ENCODE measurements at places on chromosomes 1 and 21.

- no peak for DNase-seq
These were observed 42.6 kb upstream of the SRSF10 start for GRCh38 chr1:24022581-24023361.

- no peak for DNase-seq
These were observed 22.0 kb upstream of the CAMK1G start for GRCh38 chr1:209561532-209561931.

DNA sequence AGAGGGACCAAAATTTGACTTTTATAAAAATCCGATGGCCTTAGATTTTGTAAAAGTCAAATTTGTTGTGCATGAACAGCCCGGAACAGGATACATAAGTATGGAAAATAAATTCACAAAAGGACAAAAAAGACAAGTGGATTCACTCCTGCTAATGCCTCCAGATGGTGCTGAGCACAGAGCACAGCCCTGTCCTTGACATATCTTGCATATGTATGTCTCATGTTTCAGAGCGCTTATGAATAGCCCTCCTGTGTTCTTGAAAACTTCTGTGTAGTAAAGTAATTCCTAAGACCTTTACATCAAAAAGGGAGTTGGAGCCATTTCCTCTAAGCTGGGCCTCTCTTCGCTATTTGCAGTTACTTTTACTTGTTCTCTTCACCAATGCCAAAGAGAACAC lies 110.7 kb upstream of the RAB3GAP2 start:
- DNase-seq = no peak

DNA sequence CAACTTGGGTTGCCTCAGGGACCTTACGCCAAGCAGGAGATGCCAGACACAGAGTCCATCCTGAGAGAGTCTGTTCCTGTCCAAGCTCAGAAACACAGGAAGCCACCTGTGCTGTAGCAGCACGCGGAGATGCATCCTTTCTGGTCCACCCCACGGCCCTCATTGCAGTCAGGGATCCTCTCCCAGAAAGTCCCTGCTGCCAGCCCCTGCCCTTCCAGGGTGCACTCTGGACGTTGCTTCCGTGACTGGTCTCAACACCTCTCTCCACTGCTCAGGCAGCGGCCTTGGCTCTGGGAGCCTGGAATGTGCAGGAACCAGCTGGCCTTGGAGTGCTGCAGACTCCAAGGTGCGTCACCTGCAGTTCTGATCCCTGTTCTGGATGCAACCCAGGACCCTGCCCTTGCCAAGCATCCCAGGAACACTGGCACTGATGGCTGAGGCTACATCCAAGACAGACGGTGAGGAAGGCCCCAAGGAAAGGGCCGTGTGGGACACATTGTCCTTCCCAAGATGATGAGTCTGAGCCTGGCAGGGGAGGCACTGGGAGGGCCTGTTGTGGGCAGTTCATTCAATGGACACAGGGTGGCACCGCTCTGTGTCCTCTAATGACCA lies 21.7 kb upstream of the COL6A1 start:
- DNase-seq = no peak

- peak; percentile 86 for DNase-seq
These were observed 6.1 kb downstream of the LDLRAP1 start for GRCh38 chr1:25549273-25550154.

DNA sequence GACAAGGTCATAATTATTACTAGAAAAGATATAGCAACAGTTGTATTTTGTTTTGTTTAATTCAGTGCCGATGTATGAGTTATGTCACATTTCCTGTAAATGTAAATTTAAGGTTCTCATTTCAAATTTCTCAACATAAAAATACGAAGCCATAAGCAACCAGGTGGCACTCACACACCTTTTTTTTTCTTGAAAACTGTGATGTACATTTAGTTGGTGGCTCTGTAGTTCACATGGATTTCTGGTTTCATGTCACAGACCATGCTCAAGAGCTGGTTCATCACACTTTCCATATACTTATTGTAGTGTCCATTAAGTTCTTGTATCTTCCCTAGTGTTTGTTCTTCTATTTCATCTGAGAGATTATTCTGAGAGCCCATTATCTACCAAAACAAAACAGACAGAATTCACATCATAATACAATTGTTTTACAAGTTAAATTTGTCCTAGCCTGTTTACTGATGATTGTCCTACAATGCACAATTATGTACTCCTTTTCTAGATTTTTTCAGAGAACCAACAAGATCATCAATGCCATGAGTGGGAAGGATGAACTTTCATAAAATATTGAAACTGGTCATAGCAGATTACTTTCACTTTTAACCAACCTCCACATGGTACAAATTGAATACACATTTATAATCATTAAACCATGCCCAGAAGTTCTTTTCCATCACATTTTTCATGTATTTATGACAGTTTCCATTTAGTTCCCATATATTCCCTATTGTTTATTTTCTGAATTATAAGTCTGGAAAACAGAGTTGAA lies 17.1 kb downstream of the ATP6V1G3 start:
- DNase-seq = no peak

DNA sequence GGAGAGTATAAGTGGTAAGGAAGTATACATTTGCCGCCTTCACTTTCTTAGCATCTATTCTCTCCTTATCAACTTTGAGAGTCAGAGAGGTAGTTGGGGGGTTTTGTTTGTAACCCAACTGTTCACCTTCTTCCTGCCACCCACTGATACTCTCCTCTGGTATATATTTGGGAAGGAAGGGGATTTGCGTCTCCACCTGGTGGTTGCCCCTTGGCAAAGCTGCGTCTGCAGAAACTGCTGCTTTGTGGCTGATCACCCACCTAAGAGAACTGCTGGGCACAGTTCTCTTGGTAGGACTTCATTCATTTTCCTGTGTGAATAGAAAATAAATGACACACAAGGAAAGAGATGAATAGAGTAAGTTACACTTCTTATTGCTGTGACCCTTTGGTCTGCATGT lies 87.0 kb downstream of the SYT14 start:
- no peak for DNase-seq

DNA sequence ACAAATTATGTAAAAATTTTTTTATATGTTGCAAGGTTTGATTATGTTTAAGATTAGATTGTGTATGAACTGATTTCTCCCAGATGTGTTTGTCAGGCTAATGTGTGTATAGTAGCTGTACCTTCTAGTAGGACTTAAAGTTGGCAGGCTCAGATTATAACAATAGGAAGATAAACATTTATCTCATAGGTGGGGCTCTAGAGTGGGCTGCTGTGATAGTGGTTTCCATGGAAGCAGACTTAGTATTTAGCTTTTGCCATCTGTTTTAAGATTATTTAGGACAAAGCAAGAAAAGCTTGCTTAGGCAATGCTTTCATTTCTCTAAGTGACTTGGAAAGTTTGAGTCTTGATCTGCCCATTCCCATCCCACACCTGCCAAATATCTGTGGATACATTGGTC lies 187.7 kb upstream of the CACYBP start:
- DNase-seq = no peak

GRCh38 chr1:91884459-91885212 lies 1.3 kb downstream of the TGFBR3 start:
- DNase-seq = peak; percentile 53

- no peak for DNase-seq
These were observed 161.7 kb downstream of the SIPA1L2 start for GRCh38 chr1:232468249-232468648.

DNA sequence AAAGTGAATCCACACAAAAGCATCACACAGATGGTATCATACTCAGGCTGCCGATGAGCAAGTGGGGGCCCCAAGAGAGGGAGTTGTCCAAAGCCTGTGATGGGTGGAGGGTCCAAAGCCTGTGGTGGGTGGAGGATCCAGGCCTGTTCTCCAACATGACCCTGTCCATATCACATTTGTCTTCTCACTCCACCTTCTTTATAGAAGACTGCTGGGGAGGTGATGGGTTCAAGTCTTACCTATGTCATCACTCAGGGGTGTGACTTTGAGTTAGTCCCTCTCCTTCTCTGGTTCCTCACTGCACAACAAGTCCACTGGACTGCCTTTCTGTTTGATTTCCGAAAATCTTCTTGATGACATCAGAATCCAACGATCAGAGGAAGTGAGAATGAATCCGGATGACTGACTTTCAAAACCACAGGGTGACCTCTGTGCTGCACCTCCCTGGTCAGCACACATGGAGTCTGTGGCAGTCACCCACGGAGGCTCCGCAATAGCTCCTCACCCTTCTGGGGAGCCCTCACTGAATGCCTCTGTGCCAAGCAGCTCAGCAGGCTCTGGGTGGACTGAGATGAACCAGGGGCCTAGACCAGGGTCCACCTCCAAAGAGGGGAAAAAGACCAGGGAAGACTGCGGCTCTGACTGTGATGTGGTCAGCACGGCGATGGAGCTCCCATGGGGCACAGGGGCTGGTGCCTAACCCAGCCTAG lies 166.8 kb downstream of the HIVEP3 start:
- DNase-seq = no peak

- DNase-seq = no peak
These were observed 61.2 kb upstream of the MAP10 start for GRCh38 chr1:232743999-232744398.

DNA sequence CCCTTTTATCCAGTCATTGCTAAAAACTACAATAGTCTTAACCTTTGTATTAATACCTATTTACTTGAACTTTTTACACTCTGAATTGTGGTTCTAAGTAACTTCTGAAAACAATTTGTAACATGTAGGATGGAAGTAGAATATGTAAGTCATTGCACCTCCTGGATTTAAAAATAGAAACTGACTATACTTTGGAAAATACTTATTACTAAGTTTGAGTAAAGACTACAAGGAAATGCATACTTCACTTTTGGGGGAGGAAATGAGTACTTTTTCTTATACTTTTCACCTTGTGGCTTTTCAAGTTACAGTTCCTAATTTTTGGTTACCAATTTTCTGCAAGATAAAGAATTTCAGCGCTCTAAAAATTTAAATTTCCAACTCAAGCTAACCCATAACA lies 8.7 kb downstream of the RGS18 start:
- DNase-seq = no peak

GRCh38 chr1:64516803-64517568 lies 47.1 kb downstream of the CACHD1 start:
- DNase-seq = no peak

GRCh38 chr1:208098773-208099172 lies 145.4 kb downstream of the PLXNA2 start:
- no peak for DNase-seq

DNA sequence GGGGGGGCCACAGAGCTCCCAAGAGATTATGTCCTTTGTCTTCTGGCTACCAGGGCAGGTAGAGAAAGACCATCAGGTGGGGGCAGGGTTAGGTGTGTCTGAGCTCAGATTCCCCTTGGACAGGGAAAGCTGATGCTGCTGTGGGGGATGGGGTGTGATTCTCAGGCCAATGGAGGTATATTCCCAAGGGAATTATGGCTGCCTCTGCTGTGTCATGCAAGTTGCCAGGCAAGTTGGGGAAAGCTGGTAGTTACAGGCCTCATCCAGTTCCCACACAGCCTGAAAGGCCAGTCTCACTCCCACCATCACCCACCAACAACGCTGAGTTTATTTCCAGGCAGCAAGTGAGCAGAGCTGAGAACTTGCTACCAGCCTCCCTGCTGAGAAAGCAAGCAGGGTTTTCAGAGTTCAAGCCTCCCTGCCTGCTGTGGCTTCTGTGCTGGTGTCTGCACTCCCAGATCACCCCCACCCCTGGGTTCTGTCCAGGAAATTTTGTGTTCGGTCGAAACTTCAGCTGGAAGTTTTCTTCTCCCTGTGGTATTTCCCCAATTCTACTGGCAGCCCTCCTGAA lies 21.3 kb downstream of the IFI16 start:
- no peak for DNase-seq

- DNase-seq = peak; percentile 87
These were observed at the start of gene RNF187 for GRCh38 chr1:228487336-228488124. RNF187 (plus strand) TSS chr1:228487382.

DNA sequence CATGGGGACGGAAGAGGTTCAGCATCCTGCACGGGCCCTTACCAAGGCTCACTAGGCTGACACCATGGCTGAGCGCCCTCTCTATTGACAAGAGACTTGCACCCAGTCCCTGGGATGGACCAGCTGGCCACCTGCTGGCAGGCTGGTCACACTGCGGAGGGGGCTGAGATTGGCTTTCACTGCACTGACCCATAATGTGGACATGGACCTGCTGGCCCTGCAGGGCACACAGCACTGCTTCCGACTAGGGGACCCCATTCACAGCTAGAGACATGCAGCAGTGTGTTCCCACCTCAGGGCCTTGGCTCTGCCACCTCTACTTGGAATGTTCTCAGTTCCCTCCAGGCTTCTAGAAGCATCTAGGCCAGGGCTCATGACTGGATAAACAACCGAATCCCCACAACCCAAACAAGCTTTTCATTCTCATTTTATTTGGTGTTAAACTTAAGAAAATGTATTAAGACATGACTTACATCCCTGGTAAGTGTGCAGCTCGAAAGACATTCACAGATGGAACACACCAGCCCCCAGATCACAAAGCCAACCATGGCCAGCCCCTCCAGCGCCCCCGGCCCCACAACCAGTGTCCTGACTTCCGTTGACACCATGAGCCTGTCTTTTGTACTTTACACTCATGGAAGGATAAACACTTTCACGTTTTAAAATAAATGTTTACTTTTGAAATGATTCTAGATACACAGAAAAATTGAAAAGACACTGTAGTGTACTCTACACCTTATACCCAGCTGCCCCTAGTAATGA lies 9.3 kb upstream of the SRARP start:
- peak; percentile 55 for DNase-seq

- DNase-seq = no peak
These were observed 8.8 kb downstream of the RBM34 start for GRCh38 chr1:235152235-235152634.

GRCh38 chr1:178593515-178593914 lies 80.6 kb downstream of the TEX35 start:
- no peak for DNase-seq

DNA sequence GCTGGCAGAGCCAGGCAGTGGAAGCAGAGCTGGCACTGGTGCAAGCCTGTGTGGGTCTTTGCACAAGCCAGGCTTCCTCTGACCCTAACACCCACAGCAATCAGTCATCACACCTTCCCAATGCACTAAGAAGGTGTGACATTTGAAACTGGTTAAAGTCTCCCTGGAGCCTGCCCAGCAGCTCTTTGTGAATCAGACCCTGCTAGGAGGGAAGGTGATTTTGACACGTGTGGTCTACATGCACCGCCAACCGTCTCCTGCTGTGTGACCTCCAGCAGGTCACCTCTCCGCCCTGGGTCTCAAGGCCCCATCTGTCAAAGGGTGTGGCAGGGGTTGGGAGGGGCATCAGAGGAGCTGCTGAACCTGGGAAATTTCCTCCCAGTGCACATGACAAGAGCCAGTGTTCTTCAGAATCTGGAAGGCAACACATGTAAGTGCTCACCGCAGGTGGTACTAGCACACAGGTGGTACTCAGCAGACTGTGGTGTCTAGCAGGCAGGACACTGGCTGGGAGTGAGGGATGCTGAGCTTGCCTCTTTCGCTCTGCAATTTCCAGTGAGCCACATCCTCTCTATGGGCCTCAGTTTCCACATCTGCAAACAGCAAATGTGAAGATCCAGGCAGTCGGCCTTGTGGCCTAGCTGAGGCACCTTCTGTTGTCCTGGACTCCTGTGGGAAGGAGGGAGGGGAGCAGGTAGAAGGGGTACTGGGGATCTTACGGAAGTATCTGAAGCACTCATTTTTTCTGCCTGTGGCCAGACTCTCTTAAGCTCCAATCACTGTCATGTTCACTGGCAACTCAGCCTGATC lies 123.2 kb downstream of the DMRTB1 start:
- DNase-seq = no peak
